ENCODE measurements at places on chromosomes 12 and 14. TPM values are rescaled to one million over a fixed set of nuclear protein-coding genes. Genes with fewer than 3 reads are reported as not detected.

DNA sequence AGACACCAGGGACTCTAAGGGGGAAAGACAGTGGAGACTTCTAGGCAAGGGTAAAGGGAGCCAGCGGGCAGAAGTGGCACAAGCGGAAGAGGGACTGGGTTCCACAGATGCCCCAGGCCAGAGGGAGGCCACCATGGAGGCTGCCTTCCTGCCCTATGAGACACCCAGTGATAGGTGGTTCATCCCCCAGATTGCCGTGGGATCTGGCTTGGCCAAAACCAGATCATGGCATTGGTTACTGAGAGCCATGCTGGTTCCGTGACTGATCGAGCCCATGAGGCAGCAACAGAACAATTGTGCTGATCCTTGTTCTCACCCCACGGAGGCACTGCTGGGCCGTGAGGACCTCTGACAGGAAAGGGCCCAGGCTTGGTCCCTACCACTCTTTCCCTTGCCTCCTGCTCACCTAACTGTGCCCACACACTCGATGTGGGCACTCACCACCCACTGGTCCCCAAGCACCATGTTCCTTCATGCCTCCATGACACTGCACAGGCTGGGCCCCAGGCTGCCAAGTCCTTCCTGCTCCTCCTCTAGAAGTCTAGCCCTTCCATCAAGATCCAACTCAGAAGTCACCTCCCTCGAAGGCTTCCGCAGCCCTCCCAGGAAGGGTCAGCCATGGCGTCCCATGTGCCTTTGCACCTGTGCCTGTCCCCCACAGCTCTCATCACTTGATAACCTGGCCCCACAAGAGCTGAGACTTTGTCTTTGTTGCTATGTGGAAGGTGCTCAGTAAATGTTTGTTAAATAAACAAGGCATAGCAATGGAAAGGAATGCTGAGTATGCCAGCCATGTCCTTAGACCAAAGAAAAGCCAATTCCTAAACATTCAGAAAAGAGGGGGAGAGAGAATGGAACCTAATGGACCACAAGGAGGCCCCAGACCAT is 7.3 kb downstream of the KRT79 start:
- no peak overlapping the region for H3K4me3 ChIP-seq
- no peaks in the 10 kb centered on the region for H3K27me3 ChIP-seq
- no peak overlapping the region for H3K27ac ChIP-seq
- peaks cover 8% of the 10 kb centered on the region for H3K4me1 ChIP-seq

GRCh38 chr12:25102402-25102801 is 92.6 kb downstream of the DNAI7 start:
- no peak for DNase-seq
- H3K4me3 ChIP-seq = no peak overlapping the region
- H3K27me3 ChIP-seq = no peaks in the 10 kb centered on the region
- H3K36me3 ChIP-seq = peaks cover 23% of the 10 kb centered on the region
- H3K27ac ChIP-seq = no peak overlapping the region
- no peaks in the 10 kb centered on the region for H3K4me1 ChIP-seq

DNA sequence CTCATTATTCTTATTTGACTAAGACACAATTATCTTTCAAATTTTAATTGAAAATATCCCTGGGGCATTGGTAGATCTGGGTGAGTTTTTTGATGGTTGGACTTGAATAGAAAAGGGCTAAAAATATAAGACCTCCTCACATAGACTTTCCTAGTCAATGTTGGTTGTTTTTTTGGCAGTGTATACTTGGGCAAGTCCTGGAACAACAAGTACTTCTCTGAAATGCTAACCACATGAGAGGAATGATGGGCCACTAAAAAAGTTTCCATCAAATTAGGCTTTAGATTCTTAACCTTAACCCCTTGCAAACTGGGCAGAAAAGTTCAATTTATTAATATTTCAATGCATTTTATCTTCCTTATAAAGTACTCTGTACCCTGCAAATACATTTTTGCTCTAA is 97.6 kb downstream of the FGD4 start:
- no peaks in the 10 kb centered on the region for H3K36me3 ChIP-seq
- no peak overlapping the region for H3K4me3 ChIP-seq
- H3K27me3 ChIP-seq = no peaks in the 10 kb centered on the region
- H3K4me1 ChIP-seq = peaks cover 6% of the 10 kb centered on the region
- no peak for DNase-seq

GRCh38 chr14:72613231-72613974 is 280.5 kb downstream of the DPF3 start:
- H3K4me3 ChIP-seq = no peak overlapping the region
- no peak overlapping the region for H3K27ac ChIP-seq
- peaks cover 5% of the 10 kb centered on the region for H3K27me3 ChIP-seq
- peaks cover 4% of the 10 kb centered on the region for H3K4me1 ChIP-seq

- H3K4me1 ChIP-seq = peaks cover 90% of the 10 kb centered on the region
- H3K27ac ChIP-seq = no peak overlapping the region
- no peak overlapping the region for H3K4me3 ChIP-seq
- DNase-seq = no peak
- peaks cover 12% of the 10 kb centered on the region for H3K36me3 ChIP-seq
- H3K27me3 ChIP-seq = no peaks in the 10 kb centered on the region
Observed at GRCh38 chr12:104521731-104522130, 65.0 kb downstream of the CHST11 start.

GRCh38 chr14:95431199-95432143 is 85.0 kb downstream of the SYNE3 start:
- peak overlapping the region; percentile 48 for H3K27ac ChIP-seq
- no peaks in the 10 kb centered on the region for H3K27me3 ChIP-seq
- no peak for DNase-seq
- H3K4me1 ChIP-seq = no peaks in the 10 kb centered on the region
- no peak overlapping the region for H3K4me3 ChIP-seq
- H3K36me3 ChIP-seq = peaks cover 34% of the 10 kb centered on the region

GRCh38 chr12:92021666-92022035 is 124.0 kb downstream of the BTG1 start:
- no peaks in the 10 kb centered on the region for H3K27me3 ChIP-seq
- peaks cover 17% of the 10 kb centered on the region for H3K4me1 ChIP-seq
- no peak overlapping the region for H3K27ac ChIP-seq
- no peak overlapping the region for H3K4me3 ChIP-seq
- DNase-seq = no peak

- H3K27me3 ChIP-seq = peaks cover 7% of the 10 kb centered on the region
- H3K27ac ChIP-seq = peak overlapping the region; percentile 25
- peak; percentile 16 for DNase-seq
Observed at GRCh38 chr12:1915082-1915968, 3.1 kb downstream of the CACNA2D4 start.

GRCh38 chr12:25083211-25083610 is 111.7 kb downstream of the DNAI7 start:
- H3K27me3 ChIP-seq = no peaks in the 10 kb centered on the region
- no peak for DNase-seq
- no peak overlapping the region for H3K27ac ChIP-seq
- H3K4me1 ChIP-seq = peaks cover 7% of the 10 kb centered on the region
- peaks cover 30% of the 10 kb centered on the region for H3K36me3 ChIP-seq

DNA sequence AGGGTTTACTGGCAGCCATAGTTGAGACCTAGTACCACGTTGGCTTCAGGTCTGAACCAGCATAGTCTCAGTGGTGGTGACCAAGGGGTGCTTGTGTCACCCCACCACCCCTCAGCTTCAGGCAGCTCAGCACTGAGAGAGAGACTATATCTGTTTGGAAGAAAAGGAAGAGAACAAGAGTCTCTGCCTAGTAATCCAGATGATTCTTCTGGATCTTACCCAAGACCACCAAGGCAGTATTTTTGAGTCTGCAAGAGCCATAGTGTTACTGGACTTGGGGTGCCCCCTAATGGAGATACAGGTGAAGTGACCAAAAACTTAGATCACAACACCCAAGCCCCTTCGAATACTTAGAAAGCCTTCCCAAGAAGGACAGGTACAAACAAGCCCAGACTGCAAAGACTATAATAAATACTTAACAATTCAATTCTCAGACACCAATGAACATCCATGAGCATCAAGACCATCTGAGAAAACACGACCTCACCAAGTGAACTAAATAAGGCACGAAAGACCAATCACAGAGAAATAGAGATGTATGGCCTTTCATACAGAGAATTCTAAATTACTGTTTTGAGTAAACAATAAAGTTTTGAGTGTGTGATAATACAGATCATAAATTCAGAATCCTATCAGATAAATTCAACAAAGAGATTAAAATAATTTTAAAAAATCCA is 107.0 kb downstream of the HELB start:
- H3K36me3 ChIP-seq = no peaks in the 10 kb centered on the region
- H3K4me3 ChIP-seq = no peak overlapping the region
- peaks cover 21% of the 10 kb centered on the region for H3K27me3 ChIP-seq
- peak; percentile 20 for DNase-seq

DNA sequence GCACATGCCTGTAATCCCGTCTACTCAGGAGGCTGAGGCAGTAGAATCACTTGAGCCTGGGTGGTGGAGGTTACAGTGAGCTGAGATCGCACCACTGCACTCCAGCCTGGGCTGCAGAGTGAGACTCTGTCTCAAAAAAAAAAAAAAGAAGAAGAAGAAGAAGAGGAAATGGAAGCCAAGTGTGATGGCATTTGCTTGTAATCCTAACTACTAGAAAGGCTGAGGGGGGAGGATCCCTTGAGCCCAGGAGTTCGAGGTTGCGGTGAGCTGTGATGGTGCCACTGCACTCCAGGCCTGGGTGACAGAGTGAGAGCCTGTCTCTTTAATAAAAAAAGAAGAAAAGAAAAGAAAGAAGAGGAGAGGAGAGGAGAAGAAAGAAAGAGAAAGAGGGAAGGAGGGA is 52.1 kb downstream of the LGMN start:
- H3K27ac ChIP-seq = no peak overlapping the region
- H3K4me3 ChIP-seq = no peak overlapping the region
- no peaks in the 10 kb centered on the region for H3K36me3 ChIP-seq

DNA sequence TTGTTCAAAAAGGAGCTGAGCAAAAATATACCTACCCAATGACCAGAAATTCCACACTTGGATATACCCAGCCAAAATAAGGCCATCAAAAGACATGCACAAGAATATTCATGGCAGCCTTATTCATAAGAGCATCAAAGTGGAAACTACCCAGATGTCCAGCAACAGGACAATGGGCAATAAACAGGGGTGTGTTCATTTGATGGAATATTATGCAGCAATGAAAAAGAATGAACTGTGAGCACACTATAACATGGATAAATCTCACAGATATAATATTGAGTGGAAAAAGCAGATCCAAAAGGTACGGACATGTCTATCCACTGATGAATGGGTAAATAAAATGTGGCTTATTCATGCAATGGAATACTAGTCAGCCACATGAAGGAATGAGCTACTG is 209.2 kb upstream of the LHX5 start:
- no peak overlapping the region for H3K27ac ChIP-seq
- peaks cover 1% of the 10 kb centered on the region for H3K27me3 ChIP-seq
- H3K4me3 ChIP-seq = no peak overlapping the region

- no peak for DNase-seq
- H3K27me3 ChIP-seq = no peaks in the 10 kb centered on the region
- peaks cover 21% of the 10 kb centered on the region for H3K4me1 ChIP-seq
- no peak overlapping the region for H3K27ac ChIP-seq
Observed at GRCh38 chr12:50618864-50619609, 114.3 kb downstream of the DIP2B start.

- peaks cover 6% of the 10 kb centered on the region for H3K36me3 ChIP-seq
- DNase-seq = no peak
- peak overlapping the region; percentile 24 for H3K4me3 ChIP-seq
- peaks cover 51% of the 10 kb centered on the region for H3K4me1 ChIP-seq
- peaks cover 27% of the 10 kb centered on the region for H3K27me3 ChIP-seq
- no peak overlapping the region for H3K27ac ChIP-seq
Observed at GRCh38 chr12:51953864-51954263, 2.4 kb downstream of the ACVR1B start.

GRCh38 chr14:103101963-103102688 is 7.6 kb downstream of the EXOC3L4 start:
- H3K4me3 ChIP-seq = no peak overlapping the region
- H3K27me3 ChIP-seq = peaks cover 38% of the 10 kb centered on the region
- H3K27ac ChIP-seq = no peak overlapping the region

GRCh38 chr14:103225062-103225461 is 101.8 kb downstream of the TNFAIP2 start:
- peaks cover 15% of the 10 kb centered on the region for H3K27me3 ChIP-seq
- H3K4me1 ChIP-seq = no peaks in the 10 kb centered on the region
- no peak overlapping the region for H3K4me3 ChIP-seq
- DNase-seq = no peak
- no peak overlapping the region for H3K27ac ChIP-seq
- no peaks in the 10 kb centered on the region for H3K36me3 ChIP-seq

DNA sequence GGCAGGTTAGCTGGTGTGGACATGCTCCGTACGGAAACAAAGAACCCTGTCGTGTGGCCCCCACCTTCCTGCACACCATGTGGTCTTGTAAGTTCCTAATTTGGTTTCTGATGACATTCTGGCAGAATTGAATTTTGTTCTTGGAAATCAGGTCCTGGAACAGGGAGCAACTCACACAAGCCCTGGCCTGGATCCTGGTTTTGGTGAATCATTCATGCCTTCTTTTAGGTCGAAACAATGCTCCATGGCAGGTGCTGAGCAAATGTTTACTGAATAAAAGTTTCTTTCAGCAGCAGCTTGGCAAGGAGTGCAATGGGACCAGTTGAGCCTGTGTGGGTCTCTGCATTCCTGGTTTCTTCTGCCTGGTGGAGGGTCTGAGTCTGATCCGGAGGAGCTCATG is 978.4 kb downstream of the BCL11B start:
- peaks cover 1% of the 10 kb centered on the region for H3K36me3 ChIP-seq
- H3K4me3 ChIP-seq = no peak overlapping the region
- no peak overlapping the region for H3K27ac ChIP-seq
- DNase-seq = no peak
- no peaks in the 10 kb centered on the region for H3K27me3 ChIP-seq

DNA sequence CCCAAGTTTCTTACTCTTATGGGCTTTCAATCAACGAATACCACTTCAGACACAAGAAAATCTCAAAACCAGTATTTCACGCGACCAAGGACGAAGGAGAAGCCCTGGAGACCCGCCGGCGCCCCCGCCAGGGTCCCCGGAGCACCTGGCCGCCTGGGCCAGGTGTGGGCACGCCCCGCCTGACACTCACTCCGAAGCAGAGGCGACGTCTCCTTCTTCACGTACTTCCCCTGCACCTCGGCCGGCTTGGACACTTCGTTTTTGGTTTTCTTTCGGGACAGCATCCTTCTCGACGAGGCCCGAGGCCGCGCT is 466 bp downstream of the SAV1 start:
- peak overlapping the region; percentile 86 for H3K4me3 ChIP-seq
- H3K27ac ChIP-seq = peak overlapping the region; percentile 47
- no peak for DNase-seq
- H3K36me3 ChIP-seq = peaks cover 9% of the 10 kb centered on the region

DNA sequence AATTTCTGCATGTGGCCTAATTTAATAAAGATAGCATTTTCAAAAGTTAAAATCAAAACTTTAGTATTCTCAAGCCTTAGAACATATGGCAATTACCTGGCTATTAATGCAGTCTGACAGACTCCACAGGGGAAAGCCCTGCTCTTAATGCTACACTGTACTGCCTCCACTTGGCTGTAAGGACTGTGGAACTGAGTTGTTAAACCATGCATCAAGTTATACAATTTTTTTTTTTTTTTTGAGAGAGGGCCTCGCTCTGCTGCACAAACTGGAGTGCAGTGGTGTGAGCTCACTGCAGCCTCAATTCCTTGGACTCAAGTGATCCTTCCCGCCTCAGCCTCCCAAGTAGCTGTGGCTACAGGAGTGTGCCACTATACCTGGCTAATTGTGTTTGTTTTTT is 19.0 kb upstream of the NDUFA12 start:
- no peak overlapping the region for H3K27ac ChIP-seq
- no peak for DNase-seq
- no peaks in the 10 kb centered on the region for H3K27me3 ChIP-seq
- peaks cover 10% of the 10 kb centered on the region for H3K36me3 ChIP-seq

The PTGDR gene
- not detected for total RNA-seq

The FBRSL1 gene
- total RNA-seq = 80.2 TPM

The SLC38A4 gene
- not detected for total RNA-seq

The KRT77 gene
- total RNA-seq = not detected

The KLRG1 gene
- total RNA-seq = 0.69 TPM
